CD4-positive, alpha-beta T cell treated with Interleukin-2 at 100 ng/mL for 4 hours (primary cell): ENCODE measurements at places on chromosomes 1 and 21.

DNA sequence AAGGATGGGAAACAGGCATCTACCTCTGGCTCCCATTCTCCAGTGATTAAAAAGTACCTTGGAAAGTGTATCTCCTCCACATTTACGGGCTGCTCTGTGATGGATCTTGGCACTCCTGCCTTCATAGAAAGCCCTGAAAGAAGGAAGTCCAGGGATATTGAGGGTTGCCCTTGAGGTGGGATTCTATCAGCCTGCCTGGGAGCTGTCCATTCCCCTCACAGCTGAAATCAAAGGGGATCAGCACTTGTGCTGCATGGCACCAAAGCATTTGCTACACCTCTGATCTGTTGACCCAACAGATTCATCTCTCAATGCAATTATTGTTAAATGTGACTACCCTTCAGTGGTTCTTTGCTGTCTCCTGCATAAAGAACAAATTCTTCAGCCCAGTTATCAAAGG lies 442.0 kb upstream of the RUNX1 start:
- no peak for DNase-seq

GRCh38 chr1:211326528-211327345 lies at the start of gene TRAF5:
Gene TRAF5, plus strand, starts transcription at chr1:211326833. Its CDS starts 26,407 bp downstream, at chr1:211353240.
- peak; percentile 35 for DNase-seq

- no peak for DNase-seq
Measured at GRCh38 chr1:28519946-28520725, 14.3 kb downstream of the RCC1 start.

GRCh38 chr1:46747683-46748288 lies 28.9 kb upstream of the EFCAB14 start:
- DNase-seq = no peak

GRCh38 chr1:186535388-186536133 lies 74.6 kb upstream of the PDC start:
- no peak for DNase-seq

DNA sequence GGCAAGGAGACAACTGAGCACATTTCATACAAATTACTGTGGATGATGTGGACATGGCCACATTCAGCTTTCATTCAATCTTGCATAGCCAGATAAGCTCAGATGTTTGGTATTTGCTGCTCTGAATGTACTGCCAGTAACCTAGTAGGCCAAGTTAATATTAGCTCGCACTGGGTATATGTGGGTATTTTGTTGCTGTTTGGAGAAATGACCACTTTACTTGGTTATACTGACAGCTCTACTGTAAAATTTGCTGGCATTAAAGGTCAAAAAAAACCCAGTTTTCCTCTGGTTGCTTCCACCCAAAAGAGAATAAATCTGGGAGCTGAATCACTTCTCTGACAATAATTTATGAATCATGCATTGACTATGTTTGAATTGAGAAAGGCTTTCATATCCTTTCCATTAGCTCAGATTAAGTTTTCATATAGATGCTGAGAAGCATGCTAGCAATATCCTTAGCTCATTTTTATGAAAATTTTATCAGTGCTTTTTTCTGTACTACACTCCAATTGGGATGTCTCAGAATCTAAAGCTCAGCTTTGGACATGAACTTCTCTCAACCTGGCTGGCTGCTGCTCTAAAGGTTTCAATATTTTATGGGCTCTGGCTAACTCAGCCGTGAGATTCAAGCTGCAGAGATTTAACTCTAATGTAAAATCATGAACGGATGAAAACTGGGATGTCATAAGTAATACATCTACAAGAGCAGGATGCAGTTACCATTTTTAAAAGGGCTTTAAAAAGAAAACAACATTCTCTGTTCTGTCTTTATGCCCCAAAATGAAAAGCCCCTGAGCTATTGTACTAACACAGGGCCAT lies 330.0 kb downstream of the BARHL2 start:
- DNase-seq = no peak

DNA sequence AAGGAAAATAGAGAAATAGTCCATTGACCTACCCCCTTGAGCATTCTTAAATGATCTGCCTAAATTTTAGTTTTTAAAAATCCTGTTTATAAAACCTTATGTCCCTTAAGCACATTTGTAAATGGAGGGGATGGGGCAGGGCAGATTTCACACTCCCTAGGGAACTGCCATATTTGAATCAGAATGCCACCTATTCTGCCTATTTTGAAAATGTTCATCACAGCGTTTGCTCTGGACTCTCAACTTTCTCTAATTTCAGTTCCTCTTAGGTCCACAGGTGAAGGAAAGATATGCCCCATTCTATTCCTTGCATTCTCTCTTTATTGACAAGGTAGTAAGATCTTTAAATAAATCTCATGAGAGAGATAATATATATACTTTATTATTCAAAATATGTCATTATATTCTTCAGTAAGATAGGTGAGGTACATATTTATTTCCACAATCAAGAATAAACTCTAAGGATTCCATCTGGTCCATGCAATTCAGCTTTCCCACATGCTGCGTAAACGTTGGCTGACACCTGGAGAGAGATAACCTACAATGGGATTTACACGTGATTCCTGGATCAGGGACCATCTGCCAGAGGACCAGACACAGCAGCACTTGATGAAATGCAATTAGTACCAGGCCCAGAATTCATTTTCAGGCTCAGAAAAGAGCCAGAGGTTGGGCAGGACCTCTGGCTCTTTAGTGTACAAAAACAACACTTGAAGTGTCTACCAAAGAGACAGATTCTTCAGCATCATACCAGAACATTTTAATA lies 1.2 kb upstream of the LPGAT1 start:
- DNase-seq = no peak

DNA sequence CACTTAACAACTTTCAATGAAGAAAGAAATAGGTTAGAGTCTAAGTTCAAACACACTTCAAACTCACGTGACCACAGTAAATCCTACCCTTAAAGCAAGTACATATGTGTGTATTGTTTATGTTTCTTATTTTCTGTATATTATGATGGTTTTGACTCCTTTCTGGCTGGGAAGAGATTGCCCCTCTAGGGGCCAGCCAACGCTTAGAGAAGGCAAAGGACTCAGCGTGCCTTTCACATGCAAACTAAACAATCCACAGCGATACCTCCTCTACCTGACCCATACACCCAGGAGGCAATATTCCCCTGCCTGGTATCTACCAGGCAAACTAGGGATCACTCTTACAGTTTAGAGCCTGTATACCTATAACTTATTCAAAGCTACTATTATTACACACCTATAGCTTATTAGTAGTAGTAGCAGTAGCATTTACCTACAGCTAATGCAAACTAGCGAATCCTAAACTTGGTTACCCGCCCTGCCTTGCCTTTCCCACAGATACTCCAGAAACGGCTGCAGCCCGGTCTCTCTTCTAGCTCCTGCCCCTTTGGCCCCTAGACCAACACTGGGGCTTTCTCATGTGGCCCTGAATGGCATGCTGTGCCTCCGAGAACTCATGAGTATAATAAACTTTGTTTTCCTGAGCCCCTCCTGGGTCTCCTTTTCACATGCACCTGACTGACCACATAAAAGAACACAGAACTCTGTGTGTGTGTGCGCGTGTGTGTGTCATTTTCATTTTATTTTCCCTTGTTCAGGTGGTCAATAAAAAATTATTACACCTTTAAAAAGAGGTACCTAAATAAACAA lies 14.0 kb downstream of the NRIP1 start:
- no peak for DNase-seq

DNA sequence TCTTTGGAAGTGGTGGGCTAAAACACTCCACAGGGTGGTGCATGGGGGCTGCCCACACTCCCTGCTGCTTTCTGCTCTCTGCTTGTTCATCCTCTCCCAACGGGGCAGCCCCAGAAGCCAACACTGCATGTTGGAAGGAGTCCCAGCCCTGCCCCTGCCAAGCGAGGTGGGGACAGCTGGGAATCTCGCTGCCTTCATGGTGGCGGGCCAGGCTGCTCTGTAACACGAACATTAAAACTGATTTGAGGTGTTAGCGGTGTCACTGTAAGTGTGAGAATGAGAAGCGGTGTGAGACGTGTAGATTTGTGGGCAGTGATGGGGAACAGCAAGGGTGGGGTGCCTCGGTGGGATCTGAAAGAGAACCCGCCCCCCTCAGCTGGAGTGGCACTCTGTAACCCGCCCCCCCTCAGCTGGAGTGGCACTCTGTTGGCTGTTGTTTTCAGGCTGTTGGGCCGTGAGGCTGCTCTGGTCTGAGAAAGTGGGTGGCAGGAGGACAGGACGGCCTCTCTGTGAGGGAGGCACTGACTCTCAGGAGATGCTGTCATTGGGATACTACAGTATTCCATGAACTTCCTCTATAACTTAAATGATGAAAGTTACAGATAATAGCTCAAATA lies 80.9 kb downstream of the PCBP3 start:
- DNase-seq = no peak

- no peak for DNase-seq
Measured at GRCh38 chr1:86751923-86752322, 47.5 kb downstream of the SH3GLB1 start.

DNA sequence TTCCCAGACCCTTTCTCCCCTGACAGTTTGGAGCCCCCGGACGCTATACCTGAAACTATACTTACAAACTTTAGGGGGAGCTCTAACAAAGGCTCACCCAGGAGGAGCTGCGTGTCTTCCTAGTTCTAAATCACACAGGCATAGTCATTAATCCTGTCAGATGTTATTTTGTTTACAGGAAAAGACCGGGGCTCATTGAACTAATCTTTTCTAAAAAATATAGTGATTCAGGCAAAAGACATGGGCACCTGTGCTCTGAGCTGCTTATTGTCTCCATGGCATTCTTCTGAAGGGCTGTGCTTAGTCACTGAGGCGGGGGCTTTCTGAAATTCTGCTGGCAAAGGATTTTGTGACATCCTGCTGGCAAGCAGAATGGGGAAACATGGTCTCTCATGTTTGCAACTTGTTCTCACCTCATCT lies 1577.0 kb downstream of the NCAM2 start:
- DNase-seq = no peak

- no peak for DNase-seq
Measured at GRCh38 chr1:183989078-183989577, 48.4 kb downstream of the COLGALT2 start.

DNA sequence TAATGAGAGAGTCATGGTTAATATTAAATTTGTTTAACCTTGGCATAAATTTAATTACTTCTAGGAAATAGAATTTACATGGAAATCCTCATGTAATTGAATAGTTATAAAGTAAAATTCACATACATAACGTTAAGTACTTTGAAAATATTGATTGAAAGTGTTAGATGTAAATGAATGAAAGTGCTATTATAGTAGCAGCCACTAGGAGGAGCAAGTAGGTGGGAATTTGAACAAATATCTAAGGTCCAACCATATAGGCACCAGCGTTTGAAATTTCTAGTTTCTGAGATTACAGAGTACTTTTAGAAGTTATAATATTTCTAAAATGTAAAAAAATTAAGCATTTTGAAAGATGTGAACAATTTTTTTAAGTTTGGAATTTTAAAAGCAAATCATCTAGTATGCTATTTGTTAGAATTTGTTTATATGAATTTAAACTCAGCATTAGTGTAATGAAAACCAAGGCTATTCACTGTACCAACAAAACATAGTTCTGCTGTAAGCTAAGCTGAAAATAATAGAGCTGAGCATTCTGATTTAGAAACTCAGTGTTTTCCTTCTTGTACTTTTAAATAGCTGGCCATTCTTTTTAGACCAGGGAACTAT lies 3.3 kb downstream of the B3GALT2 start:
- peak; percentile 73 for DNase-seq

DNA sequence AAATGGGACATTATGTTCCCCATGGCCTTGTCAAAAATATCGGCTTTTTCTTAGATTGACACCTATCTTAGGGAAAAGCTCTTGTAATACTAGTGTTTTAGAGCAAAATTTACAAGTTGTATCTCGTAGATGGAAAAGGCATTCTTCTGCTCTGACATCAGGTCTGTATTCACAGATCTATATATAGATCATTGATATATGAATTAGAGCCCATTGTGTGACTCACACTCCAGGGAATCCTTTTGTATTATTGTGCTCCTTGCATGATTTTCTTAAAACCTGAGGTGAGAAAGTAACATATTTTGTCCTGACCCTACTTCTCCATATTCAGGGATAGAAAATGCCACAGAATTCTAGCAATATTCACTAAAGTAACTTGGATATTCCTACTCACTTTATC lies 1160.8 kb upstream of the B3GALT2 start:
- no peak for DNase-seq

DNA sequence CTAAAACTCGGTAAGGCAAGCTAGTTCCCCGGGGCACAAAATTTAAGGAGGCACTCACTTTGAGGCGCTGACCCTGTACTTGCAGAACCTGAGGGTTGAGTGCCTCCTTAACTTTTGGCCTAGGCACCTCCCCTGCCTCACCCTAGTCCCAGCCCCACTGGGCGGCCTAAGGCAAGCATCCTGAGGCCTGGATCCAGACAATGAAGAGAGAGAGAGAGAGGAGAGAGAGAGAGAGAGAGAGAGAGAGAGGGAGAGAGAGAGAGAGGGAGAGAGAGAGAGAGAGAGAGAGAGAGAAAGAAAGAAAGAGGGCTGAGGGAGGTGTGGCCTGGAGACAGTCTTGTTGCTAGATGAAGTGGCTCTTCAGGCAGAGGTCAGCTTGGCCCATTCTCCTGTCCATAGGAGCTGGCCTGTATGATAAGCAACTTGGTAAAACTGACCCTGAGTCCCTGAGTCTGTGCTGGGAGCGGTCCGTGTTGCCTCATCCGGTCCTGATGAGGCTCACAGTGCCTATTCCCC lies 7.4 kb upstream of the LRRN2 start:
- DNase-seq = no peak

DNA sequence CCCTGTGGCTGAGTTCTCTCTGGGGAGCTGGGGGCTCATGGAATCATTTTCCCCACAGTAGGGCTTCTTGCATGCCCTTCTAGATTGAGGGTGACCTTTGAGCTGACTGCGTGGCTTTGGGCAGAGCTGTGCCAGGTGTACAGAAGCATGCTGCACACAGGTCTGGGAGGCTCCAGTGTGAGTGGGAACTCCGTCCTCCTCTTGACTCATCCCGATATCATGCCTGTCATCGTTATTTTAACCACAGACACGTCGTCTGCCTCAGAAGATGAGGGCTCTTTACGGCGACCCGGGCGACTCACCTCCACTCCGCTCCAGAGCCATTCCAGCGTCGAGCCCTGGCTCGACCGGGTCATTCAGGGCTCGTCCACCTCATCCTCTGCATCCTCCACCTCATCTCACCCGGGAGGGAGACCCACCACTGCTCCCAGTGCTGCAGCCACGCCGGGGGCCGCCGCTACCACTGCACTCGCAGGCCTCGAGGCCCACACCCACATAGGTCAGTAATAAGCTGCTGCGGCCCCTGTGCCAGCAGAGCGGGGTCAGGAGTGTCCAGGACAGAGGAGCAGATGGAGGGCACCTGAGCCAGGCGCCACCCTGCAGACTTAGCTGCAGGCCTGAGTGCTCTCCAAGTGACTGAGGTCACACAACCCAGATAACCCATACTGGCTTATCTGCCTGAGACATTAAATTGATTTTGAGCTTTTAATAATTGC lies 39.8 kb downstream of the DIP2A start:
- DNase-seq = no peak

GRCh38 chr1:185427264-185427663 lies 110.2 kb upstream of the IVNS1ABP start:
- DNase-seq = no peak

GRCh38 chr1:47059376-47059775 lies 7.7 kb upstream of the CYP4Z1 start:
- DNase-seq = no peak

GRCh38 chr21:17402937-17403336 lies 109.9 kb upstream of the CXADR start:
- DNase-seq = no peak
